ENCODE measurements at places on chromosomes 3 and 15.

GRCh38 chr3:129972301-129972700, 2.2 kb upstream of the TRH start:
- no peak for DNase-seq

- no peak for DNase-seq
Observed at GRCh38 chr3:162992741-162993140, 1496.1 kb downstream of the OTOL1 start.

GRCh38 chr3:184261270-184261853, at the start of gene CAMK2N2:
TSS of gene CAMK2N2 (minus strand) at chr3:184261553. CDS start at chr3:184261285, 268 bp downstream.
- peak; percentile 62 for DNase-seq

GRCh38 chr15:92619145-92620101, 36.2 kb downstream of the FAM174B start:
- no peak for DNase-seq

- DNase-seq, result no peak
Observed at GRCh38 chr3:123151251-123151705, 50.5 kb upstream of the SEC22A start.

GRCh38 chr3:61182662-61183061, 68.6 kb downstream of the FHIT start:
- DNase-seq, result no peak

GRCh38 chr3:52472239-52473000, 17.0 kb downstream of the NISCH start:
- DNase-seq, result no peak

DNA sequence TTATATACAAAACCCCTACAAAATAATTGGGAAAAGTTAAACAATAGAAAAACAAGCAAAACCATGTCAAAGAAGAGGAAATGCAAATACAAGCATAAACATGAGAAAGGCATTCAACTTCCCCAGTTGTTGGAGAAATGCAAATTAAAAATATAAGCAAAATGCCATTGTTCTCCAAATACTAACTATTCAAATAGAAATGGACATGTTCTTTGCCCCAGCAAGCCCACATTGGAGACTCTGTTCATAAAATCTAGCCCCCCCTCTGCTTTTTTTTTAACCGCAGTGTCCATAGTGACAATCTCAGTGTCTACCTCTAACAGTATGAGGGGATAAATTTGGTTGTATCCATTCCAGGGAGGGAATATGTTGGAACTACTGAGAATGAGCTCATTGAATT, 59.7 kb upstream of the LCTL start:
- no peak for DNase-seq

GRCh38 chr3:128263946-128264345, 110.7 kb downstream of the EEFSEC start:
- DNase-seq, result no peak

DNA sequence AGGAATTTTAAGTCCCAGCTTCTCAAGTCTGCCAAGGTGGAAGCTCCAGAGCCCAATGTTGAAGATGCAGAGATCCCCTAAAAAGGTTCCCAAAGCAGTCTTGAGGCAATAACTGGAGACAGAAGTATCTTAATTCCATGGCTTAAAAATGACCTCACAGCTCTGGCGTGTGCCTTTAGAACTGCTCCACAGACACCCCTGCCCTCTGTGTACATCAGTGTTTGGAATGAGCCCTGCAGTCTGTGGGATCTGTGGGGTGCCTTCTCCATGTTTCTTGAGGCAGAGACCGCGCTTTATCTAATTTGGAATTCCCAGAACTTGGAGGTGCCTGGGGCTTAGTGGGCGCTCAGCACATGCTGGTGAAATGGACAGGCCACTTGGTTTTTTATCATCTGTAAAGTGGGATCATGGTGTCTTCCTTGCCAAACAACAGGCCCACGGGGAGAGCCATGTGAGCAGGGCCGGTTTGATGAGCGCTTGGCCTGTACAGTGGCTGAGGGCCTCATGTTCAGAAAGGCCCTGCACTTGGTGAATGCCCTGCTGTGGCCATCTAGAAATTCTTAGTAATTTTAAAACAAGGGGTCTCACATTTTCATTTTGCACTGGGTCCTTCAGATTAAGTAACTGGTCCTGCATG, 7.1 kb downstream of the ITGA11 start:
- no peak for DNase-seq

- DNase-seq, result no peak
Observed at GRCh38 chr3:158451405-158452055, 119.5 kb upstream of the MLF1 start.
